Left kidney (tissue), 8 donors: ENCODE measurements at places on chromosomes 13 and 19.

DNA sequence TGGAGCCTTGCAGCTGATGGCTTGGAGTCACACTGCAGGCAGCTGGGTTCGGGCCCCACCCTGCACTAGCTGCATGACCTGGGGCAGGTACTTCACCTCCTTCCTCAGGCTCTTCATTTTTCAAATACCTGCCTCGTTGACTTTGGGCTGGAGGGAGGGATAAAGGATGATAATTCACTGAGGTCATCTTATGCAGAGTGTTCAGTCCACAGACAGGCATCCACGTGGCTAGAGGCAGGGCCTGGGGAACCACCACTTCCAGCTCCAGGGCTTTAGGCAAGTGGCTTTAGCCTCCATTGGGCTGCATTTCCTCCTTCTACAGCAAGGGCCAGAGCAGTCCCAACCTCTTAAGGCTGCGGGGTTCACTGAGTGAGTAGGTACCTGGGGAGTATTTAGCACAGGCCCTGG, 84.8 kb downstream of the SIPA1L3 start:
- no peak for DNase-seq

GRCh38 chr13:101412076-101412475, 4.2 kb downstream of the NALCN start:
- DNase-seq = no peak

- DNase-seq = no peak
These were observed 10.3 kb downstream of the DNAJB1 start for GRCh38 chr19:14507704-14508542.

DNA sequence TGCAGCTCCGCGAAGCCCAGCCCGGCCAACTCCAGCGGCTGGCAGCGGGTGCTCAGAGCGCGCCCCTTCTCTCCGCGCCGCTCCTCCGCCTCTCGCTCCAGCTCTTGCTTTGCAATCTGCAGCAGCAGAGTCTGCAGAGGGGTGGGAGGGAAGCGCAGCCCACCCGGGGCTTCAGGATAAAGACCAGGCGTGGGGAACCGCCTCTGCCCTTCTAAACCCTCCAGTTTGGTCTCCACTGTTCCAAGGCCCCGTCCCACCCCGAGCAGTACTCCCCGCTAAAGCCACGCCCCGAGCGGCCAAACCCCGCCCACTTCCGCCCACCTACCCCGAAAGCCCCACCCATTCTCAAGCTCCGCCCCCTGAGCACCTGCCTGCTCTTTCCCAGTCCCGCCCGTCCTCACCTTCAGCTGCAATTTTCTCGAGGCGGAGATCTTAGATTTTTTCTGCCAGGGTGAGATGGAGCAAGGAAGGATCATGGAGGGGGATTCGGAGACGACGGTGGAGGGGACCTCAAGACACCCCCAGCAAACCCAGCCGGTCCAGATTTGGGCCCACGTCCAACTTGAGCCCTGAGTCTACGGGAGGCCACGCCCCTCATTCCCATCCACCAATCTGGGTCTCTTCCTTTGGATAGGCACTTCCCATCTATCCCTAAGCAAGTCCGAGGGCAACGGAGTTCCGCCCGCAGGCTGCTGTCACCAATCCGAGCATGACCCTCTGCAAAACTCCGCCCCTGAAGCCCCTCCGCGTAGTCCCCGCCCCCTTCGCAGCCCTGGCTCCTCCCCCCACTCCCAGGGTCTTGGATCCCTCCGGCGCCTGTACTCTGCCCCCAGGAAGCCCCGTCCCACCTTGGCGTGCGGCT, 1.1 kb downstream of the TNNI3 start:
- peak; percentile 58 for DNase-seq

- DNase-seq = no peak
These were observed 20.3 kb downstream of the FLT1 start for GRCh38 chr13:28474491-28475134.

DNA sequence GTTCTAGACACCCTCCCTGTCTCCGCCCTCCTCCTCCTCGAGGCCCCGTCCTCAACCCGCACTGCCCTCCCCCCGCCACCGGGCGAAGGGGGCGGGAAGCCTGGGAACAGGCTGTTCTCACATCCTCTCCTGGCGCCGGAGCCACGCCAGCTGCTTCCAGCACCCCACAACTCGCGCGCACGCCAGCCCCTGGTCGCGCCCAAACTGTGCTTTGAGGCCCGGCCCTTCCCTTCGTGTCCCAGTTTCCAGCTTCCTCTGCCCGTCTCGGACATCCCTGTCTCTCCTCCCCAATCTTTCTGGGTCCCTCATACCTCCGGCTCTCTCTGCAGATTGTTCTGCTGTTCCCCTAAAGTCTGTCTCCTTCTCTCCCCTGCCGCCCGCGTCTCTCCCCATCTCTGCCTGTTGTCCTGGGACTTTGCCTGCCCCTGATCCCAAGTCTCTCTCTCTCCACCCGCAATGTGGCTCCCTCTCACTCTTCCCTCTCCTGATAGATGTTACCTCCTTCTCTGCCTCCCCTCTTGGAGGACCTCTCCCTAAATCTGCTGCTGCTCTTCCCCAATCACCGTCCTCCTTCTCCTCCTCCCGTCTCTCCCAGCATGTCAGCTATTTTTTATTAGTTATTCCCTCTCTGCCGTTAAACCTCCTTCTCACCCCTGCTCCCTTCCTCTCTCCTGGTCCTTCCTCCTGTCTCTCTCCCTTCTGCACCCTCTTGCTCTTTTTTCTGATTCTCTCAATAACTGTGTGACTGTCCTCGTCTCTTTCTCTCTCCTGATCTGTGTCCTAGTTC, 14.2 kb downstream of the DPF1 start:
- no peak for DNase-seq

GRCh38 chr19:29400917-29401711, 124.7 kb upstream of the VSTM2B start:
- peak; percentile 60 for DNase-seq

DNA sequence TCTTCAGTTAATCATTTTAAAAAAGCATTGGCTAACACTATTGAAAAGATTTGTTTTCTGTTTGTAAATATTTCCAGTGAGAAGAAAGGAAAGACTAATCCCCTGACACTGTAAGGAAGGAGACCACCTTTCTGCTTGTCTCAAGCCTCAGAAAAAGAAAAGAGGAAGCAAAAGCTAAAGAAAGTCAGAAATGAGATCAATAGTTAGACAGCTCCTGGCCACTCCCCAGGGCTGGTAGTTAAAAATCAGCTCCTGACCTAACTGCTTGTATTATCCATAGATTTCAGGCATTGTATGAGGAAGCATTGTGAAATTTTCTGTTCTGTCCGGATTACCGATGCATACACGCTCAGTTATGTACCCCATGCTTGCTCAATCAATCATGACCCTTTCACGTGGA, 76.6 kb downstream of the ZNF486 start:
- no peak for DNase-seq
